Fibroblast of skin of right biceps (primary cell): ENCODE measurements at places on chromosomes 7 and 10.

DNA sequence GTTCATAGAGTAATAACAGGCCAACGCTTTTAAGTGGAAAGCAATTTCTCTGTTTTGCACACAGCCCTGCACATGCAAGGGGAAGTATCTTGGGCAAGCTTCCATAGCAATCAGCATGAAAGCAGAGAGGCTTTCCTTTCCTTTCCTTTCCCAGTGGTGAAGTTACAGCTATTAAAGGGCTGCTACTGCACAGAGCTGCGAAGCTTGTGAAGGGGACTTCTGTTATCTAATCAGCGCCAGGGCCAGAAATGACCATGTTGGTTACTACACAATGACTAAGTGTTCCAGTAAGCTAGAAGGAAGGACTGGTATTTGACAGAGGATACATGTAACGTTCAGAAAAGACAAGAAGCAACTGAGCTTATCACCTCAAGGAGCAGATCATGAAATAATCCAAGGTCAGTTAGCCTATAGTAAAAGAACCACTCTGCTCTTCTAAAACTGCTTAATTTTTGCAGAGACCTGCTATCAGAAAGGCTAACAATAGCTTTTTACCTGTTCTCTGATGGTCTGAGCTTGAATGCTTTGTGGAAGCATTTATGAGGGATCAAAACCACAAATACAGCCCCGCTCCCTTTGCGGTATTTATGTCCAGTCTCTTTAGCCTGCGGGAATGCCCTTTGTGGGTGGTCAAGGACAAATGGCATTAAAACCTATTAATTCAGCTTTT, 45.9 kb downstream of the SGMS1 start:
- DNase-seq, result peak; percentile 25

DNA sequence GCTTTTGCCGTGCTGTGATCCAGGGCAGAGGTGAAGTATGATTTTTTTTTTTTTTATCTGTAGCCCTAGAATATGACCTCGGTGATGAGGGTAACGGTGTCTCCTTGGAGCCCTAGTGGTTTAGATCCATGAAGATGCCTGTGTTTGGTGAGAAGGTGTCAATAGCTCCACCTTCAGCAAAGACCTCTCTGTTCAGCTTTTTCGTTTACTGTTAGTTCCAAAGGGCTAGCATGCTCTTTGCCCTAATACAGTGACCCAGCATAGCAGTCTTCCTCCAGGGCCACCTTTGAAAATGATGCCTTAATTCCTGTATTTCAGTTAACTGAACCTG, 746 bp upstream of the MRPS16 start:
- DNase-seq, result no peak

GRCh38 chr7:11786186-11786585, 45.8 kb downstream of the THSD7A start:
- peak; percentile 53 for DNase-seq

GRCh38 chr7:34057956-34058355, 152.6 kb downstream of the BMPER start:
- DNase-seq, result peak; percentile 28

- no peak for DNase-seq
Measured at GRCh38 chr10:14826076-14826829, 11.6 kb downstream of the CDNF start.

DNA sequence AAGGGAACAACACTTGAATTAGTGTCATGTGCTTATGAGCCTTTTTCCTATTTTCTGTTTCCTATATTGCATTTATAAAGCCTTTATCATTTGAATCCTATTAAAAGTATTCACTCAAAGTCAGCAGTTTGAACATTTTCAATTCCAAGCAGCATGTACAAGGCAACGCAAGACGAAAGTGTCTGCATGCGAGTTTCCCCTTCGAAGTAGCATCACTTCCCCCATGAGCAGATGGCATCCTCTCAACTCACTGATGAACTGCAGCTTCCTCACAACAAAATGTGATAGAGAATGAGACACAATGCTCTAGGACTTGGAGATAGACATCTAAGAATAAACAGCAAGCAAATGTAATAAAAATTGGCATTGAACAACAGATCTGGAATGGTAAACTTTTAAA, 270.7 kb downstream of the PRPF18 start:
- DNase-seq, result no peak

DNA sequence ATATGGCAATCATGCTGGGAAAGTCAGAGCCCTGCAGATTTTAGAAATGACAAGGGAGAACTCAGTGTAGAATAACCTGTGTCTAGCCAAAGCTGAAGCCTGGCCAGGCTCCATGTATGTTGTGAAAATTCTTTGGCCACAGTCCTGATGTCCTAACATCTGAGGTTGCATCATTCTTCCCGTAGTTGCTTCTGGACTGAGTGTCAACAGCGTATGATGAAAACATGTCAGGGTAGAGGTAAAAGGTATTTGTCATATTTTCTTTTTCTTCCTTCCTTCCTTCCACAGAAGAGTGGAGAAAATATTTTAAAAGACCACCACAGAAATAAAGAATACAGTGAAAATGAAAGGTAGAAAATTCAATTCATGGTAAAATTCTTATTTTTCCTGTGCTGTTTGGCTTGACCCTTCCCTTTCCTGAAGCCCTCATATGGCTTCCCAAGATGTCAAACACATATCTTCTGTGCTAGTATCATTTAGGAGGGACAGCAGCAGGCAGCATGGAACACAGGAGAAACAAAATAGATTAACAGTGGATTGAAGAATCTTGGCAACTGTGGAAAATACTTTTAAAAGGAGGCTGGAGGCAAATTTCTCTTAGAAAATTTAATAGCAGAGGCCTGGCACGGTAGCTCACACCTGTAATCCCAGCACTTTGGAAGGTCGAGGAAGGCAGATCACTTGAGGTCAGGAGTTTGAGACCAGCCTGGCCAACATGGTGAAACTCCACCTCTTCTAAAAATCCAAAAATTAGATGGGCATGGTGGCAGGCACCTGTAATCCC, 18.9 kb upstream of the NRBF2 start:
- DNase-seq, result peak; percentile 88

GRCh38 chr10:26048756-26049155, 114.7 kb downstream of the MYO3A start:
- no peak for DNase-seq

- DNase-seq, result peak; percentile 45
Measured at GRCh38 chr7:37920305-37920848, at the start of gene EPDR1. Gene EPDR1, plus strand, starts transcription at chr7:37920640. Its CDS starts 300 bp downstream, at chr7:37920940.

DNA sequence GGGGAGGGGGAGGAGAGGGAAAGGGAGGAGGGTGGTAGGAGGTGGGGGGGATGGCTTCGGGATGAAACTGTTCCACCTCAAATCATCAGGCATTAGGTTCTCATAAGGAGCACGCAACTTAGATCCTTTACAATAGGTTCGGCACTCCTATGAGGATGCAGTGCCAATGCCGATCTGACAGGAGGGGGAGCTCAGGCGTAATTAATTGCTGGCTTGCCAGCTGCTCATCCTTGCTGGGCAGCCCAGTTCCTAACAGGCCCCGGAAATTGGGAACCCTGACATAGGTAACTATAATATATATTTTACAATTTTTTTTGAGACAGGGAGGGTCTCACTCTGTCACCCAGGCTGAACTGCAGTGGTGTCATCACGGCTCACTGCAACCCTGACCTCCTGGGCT, 118.8 kb upstream of the SFMBT2 start:
- peak; percentile 11 for DNase-seq

DNA sequence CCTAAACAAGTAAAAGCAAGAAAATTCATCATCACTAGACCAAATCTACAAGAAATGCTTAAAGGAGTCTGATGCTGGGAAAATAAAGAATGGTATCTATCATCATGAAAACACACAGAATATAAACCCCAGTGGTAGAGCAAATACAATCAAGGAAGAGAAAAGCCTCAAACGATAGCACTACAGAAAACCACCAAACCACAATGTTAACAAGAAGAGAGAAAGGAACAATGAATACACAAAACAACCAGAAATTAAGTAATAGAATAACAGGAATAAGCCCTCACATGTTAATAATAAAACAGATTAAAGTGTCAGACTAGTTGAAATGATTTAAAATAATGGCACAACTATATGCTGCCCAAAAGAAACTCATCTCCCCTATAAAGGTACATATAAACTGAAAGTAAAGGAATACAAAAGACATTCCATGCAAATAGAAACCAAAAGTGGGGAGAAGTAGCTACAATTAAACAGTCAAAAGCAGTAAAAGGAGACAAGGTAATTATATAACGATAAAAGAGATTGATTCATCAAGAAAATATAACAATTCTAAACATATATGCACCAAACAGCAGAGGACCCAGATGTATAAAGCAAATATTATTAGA, 77.3 kb downstream of the JMJD1C start:
- no peak for DNase-seq

DNA sequence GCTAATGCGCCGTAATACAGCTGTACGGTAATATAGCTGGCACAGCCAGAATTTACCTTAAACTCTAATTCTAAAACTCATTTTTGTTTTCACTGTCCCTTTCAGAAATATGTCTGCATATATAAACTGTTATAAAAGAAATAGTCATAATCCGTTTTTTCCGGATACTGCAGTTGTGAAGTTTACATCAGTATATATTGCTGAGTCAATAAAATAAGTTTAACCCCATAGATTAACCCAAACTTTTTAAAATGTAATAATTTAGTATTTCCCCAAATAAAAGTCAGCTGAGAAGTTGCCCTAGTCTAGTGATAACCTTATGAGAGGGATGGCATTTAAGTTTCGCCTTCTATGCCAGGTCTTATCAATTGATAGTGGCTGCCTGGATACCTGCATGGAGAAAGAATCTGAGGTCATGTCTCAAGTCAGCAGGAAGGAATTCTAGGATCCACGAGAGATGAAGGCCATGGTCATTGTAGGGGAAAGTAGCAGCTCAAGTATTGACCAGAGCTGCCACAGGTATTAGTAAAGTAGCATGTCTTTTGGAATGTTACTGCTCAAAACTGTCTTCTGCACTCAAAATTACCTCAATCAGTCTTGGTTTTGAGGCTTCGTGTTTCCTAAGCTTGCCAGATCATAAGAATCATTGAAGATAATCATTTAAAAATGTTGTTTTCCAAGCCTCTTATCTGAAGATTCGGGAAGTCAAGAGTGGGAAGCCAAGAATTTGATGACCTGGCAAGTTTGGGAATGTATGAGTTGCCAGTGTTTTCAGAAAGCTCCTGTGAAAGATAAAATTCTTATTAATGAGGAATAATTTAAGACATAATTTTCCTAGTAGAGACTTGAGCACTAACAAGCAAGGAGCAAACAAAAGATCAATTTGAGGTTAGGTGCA, 10.8 kb downstream of the PRPS1L1 start:
- no peak for DNase-seq

- DNase-seq, result peak; percentile 46
Measured at GRCh38 chr7:40192036-40192435, 57.2 kb downstream of the SUGCT start.
